A549 (cell line): ENCODE measurements at places on chromosomes 1 and 21.

GRCh38 chr1:56874689-56875088 lies 20.1 kb downstream of the C8A start:
- DNase-seq: no peak

DNA sequence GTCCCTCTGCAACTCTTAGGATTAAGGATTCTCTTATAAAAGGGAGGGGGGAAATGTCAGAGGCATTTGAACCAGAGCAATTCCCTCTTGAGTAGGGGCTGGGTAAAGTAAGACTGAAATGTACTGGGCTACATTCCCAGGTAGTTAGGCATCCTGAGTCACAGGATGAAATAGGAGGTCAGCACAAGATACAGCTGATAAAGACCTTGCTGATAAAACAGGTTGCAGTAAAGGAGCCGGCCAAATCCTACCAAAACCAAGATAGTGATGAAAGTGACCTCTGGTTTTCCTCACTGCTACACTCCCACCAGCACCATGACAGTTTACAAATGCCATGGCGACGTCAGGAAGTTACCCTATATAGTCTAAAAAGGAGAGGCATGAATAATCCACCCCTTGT lies 14.3 kb upstream of the COX20 start:
- DNase-seq: no peak

DNA sequence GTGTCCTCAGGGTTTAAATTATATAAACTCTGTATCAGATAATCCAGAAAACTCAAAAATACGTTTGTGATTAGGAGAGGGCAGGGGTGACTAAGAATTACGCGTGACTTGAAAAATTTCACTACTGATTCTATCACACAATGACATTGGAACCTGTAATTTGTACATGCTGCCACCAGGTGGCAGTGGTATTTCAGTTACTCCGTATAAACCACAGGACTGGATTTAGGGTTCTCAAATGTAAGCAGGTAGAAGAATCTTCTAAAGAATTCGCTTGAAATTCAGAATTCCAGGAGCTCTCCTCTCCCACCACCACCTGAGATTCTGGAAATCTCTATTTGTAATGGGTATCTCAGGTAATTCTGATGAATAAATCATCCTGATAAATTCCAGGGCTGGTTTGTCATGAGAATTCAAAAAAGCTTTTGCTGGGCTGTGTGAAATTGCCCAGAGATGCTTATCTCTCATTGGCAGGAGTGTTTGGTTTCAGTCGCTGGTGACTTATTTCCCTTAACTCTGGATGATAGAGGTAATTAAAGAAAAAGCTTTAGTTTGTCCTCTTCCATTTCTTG lies 1.7 kb upstream of the KRTAP7-1 start:
- peak; percentile 9 for DNase-seq

GRCh38 chr1:79422726-79423125 lies 416.2 kb upstream of the ADGRL4 start:
- no peak for DNase-seq

GRCh38 chr1:30957560-30958222 lies 49.1 kb upstream of the SDC3 start:
- no peak for DNase-seq

DNA sequence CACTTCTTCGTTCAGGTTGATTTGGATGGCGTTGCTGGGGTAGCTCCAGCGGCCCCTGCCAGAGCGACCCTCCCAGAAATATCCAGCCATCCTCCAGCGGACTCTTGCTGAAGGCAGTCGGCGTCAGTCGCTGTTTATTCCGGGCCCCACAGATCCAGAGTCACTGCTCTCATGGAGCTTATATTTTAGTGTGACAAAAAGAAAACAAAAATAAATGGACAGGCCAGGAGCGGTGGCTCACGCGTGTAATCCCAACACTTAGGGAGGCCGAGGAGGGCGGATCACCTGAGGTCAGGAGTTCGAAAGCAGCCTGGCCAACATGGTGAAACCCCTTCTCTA lies 791 bp upstream of the CFAP298 start:
- DNase-seq: peak; percentile 5

DNA sequence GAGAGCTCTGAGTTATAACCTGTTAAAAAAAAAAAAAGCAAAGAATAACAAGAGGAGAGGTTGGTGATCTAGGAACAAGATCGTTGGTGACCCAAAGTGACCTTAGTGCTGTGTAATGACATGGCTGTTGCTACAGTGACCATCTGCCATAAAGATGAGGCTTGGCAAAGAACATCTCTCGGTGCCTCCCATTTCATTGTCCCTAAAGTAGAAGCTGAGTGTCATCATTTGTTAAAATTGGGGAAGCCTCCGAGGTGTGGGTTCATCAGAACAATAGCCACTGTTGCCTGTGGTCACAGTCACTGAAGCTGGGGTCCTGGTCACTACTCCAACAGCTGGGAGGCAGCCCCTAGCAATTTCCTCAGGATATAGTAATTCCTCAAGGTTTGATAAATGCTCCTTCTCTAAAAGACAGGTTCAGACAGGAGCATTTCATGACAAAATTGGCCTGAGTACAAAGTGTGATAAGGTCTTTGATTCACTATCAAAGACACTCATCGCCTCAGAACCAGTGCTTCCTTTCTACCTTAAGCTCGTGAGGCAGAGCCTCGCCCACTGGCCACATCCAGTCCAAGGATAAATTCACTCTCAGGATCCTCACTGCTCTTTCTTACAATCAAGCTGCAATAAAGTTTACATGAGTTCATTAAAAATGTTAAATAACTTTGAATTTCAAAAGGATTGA lies 81.9 kb upstream of the RGS2 start:
- no peak for DNase-seq

- DNase-seq: no peak
Measured at GRCh38 chr21:41802684-41803083, 35.8 kb upstream of the RIPK4 start.

DNA sequence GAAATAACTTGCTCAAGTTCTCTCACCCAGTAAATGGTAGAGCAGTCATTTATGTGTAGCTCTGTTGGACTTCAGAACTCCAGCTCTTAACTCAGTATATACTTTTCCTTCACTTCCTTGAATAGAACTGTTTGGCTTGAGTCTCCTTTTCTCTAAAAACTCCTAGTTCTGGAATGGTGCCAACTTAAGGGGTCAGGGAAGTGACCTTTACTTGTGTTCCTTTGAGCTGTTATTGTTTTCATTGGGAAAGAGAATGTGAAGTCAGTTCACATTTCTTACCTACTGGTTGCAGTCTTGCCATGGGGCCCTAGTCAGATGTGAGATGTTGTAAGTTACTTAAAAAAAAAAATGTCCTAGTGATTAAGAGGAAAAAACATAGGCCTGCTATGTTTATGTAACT lies 77.0 kb upstream of the MACF1 start:
- DNase-seq: no peak

GRCh38 chr1:199403531-199404116 lies 623.9 kb upstream of the NR5A2 start:
- no peak for DNase-seq

DNA sequence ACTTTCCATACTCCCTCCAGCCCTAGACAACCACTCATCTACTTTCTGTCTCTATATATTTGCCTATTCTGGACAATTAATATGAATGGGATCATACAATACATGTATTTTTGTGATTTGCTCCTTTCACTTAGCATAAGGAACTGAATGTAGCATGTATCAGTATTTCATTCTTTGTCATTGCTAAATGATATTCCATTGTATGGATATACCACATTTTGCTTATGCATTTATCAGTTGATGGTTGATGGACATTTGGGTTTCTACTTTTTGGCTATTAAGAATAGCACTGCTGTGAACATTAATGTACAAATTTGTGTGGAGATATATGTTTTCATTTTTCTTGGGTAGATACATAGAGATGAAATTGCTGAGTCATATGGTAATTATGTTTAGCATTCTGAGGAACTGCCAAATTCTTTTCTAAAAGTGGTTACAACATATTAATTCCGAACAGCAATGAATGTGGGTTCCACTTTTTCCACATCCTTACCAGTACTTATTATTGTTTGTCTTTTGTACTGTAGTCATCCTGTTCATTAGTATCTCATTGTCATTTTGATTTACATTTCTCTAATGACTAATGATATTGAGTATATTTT lies 121.0 kb downstream of the LRRC40 start:
- DNase-seq: no peak

DNA sequence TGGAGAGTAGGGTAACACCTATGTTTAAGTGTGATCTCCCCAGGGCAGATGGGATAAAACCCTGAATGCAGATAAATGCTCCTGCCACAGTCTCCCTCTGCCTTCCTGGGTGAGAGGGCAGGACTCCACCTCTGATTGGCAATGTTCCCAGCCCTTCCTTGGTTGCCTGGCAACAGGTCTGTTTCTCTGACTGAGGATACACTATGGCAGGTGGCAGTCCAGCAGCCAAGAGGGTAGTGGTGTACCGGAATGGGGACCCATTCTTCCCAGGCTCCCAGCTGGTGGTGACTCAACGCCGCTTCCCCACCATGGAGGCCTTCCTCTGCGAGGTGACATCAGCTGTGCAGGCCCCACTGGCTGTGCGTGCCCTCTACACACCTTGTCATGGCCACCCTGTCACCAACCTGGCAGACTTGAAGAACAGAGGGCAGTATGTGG lies at the start of gene DCDC2B:
TSS of gene DCDC2B (plus strand) at position 199 of the 438 bp plus-strand sequence. CDS start at position 204, 5 bp downstream.
- DNase-seq: peak; percentile 58

- DNase-seq: no peak
Measured at GRCh38 chr1:90107990-90108389, 113.1 kb downstream of the ZNF326 start.

GRCh38 chr1:196774175-196774574 lies 465 bp upstream of the CFHR3 start:
- DNase-seq: no peak

- no peak for DNase-seq
Measured at GRCh38 chr1:55639526-55639925, 424.4 kb upstream of the USP24 start.

- DNase-seq: no peak
Measured at GRCh38 chr1:95829556-95829955, 595.5 kb downstream of the RWDD3 start.

DNA sequence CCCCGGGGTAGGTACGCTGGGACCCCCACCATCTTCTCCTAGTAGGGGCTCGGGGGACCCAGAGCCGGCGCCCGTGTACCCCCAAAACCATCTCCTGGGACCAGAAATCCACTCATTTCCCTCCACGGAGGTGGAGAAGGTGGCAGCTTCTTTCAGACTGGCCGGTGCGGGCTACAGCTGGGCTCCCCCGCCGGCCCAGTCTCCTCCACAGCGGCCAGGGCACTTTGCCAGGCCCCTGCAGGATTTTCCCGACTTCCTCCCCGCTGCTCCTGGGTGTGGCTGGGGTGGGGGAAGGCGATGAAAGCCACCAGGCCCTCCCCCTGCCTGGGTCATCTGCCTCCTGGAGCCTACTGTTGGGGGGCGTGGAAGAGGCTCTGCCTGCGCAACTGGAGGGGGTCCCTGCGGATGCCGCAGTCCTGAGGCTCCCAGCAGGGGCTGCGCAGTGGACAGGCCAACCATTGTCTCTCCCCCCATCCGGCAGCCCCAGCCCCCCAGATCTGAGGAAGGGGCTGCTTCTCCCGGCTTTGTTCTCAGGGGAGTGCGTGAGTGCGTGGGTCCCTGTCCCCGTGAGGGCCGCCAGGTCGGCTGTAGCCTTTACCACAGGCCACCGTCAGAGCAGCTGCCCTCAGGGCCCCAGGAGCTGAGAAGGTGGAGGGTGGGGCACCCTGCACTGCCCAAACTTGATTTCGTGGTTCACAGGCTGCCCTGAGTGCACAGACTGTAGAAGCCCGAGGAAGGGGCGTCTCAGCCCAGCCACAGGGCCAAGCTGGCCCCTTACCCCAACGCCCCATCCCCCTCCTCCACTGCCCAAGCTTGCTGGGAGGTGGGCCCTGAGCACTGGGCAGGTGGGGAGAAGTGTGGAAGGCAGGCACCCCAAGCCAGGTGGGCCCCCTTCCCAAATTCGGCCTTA lies 1.3 kb downstream of the AGRN start:
- DNase-seq: no peak

DNA sequence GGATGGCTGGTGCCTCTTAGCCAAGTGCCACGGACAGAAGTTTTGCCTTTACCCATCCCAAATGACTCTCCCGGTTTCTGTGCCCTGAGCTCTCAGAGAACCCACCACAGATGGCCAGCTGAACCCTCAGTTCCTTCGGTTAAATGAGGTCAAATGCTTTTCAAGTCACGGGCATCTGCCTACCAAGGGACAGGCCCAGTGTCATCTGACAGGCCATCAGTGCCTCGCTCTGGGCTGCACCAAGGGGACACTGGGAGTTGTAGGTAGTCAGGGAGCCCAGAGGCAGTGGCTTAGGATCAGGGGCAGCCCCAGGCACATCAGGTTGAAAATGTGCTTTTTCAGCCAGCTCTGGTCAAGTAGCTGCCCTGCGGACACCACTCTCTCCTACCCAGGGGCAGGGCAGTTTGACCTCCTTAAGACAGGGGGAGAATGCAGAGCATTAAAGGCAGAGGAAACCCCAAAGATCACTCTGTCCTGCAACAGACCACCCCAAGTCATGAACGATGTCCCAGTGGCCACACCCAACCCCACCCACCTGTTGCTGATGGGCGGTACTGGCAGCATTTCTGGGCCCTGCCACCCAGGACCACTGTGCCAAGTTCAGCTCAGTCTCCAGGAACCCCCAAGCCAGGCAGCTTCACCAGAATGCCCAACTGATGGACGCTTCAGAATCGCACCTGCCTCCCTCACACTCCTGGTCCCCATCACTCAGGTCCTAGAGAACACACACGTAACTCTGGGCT lies 60.7 kb downstream of the CASZ1 start:
- no peak for DNase-seq

GRCh38 chr1:204676043-204676442 lies 9.5 kb downstream of the LRRN2 start:
- no peak for DNase-seq

DNA sequence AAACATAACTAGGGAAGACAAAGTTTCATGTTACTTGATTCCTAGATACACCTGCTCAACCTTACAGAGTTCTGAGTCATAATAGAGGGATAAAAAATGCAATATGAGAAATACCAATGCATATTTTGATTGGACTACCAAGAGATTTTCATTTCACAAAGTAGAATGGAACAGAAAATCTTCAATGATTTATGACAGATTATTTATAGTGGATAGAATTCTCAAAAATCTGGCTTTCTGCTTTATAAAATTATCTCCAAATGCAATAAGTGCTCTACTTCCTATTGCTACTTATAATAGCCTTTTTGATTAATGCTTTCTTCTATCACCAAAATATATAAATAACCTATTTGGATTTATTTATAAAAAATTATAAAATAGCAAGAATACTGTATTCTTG lies 18.9 kb upstream of the ATP6V1G3 start:
- DNase-seq: no peak
